ENCODE measurements at places on chromosomes 1 and 21.

GRCh38 chr1:16983649-16984048 lies 3.2 kb upstream of the MFAP2 start:
- no peak for DNase-seq

- no peak for DNase-seq
Observed at GRCh38 chr1:98503771-98504170, 157.8 kb upstream of the SNX7 start.

- no peak for DNase-seq
Observed at GRCh38 chr1:164902491-164902890, 343.5 kb downstream of the PBX1 start.

DNA sequence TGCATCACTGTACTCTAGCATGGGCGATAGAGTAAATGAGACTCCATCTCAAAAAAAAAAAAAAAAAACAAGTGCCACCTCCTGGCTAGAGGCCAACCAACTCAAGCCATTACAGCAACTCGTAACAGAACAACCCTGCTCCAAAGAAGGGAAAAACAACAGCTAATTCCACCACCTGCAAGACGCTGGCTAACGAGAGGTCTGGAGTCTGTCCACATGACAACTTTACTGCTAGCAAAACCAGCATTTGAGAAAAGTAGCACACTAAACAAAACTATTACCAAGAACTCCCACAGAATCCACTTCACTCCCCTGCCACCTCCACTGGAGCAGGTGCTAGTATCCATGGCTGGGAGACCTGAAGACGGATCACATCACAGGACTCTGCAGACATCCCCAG lies 24.1 kb upstream of the EGLN1 start:
- DNase-seq: no peak

Data from OCI-LY7 (cell line).